CD4-positive, alpha-beta T cell treated with Interleukin-4 for 4 hours (primary cell): ENCODE measurements at places on chromosomes 5 and 9.

- DNase-seq: no peak
Measured at GRCh38 chr9:125038166-125038565, 97.3 kb upstream of the GOLGA1 start.

DNA sequence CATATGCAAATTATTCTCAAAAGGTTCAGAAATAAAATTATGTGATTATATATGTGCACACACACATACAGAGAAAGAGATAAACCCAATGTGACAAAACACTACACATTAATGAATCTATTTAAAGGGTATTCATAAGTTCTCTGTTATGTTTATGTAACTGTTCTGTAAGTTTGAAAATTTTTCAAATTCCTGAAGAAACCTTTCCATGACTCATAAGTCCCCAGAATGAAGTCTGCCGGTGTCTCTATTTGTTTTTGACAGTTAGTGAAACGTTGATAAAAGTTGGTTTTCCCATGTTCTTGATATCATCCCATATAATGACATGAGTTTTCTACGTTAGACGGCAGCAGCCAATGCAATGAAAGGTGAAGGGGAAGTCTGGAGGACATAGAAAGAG is 199.5 kb upstream of the PUM3 start:
- no peak for DNase-seq

GRCh38 chr5:168833936-168834335 is 254.8 kb upstream of the PANK3 start:
- DNase-seq: no peak

- peak; percentile 2 for DNase-seq
Measured at GRCh38 chr9:101705135-101705661, 33.2 kb downstream of the GRIN3A start.

GRCh38 chr9:123419721-123420591 is 64.0 kb downstream of the CRB2 start:
- no peak for DNase-seq

GRCh38 chr9:15295761-15296405 is 11.1 kb downstream of the TTC39B start:
- DNase-seq: peak; percentile 75

DNA sequence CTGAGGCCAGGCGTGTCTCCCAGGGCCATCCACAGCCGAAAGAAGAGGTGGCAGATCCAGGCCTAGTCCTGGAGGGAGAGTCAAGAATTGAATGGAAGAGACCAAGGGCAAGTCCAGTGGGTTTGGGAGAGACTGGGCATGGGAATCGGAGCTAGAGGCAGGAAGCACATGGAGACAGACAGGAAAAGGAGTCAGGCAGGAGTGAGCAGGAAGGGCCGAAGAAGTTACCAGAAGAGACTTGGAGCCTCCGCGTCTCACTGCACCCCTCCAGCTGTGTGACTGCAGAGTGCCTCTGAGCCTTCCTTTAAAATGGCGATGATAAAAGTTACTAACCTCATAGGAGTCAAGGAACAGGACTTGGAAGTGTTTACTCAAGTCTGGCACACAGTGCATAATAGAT is 64.4 kb upstream of the ANGPTL2 start:
- DNase-seq: no peak

GRCh38 chr9:12822111-12822510 is 47.3 kb downstream of the LURAP1L start:
- no peak for DNase-seq

DNA sequence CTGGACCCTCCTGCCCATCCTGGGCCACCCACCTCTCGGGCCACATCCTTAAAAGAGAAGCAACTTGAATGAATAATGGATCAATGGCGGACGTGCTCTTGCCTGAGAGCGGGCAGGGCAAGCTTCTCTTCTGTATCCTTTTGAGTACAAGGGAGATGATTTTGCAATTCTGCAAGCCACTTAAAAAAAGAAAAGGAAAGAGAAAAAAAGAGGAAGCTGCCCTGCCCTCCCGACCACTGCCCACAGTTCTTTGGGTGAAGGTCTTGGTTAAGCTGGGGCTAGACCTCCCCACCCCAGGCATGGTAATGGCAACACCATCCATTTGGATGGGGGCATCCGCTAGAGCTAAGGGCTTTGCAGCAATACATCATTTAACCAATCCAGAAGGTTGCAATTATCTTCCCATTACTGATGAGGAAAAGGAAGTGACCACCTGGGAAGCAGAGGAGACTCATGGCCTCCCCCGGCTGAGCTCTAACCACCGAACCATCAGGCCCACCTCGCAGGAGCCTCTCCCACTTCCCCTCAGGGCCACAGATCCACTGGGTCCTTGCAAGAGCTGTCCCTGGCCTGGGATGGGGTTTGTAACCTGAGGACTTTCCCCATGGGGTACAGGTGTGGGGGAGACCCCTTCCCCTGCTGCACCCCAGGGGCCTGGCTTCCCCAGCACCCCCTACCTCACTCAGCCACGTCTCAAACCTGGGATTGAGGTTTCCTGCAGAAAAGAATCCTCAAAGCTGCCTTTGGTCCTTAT is 27.8 kb upstream of the LAMC3 start:
- DNase-seq: no peak
